ENCODE measurements at places on chromosomes 5 and 9. TPM values are rescaled to one million over a fixed set of nuclear protein-coding genes. Genes with fewer than 3 reads are reported as not detected.

DNA sequence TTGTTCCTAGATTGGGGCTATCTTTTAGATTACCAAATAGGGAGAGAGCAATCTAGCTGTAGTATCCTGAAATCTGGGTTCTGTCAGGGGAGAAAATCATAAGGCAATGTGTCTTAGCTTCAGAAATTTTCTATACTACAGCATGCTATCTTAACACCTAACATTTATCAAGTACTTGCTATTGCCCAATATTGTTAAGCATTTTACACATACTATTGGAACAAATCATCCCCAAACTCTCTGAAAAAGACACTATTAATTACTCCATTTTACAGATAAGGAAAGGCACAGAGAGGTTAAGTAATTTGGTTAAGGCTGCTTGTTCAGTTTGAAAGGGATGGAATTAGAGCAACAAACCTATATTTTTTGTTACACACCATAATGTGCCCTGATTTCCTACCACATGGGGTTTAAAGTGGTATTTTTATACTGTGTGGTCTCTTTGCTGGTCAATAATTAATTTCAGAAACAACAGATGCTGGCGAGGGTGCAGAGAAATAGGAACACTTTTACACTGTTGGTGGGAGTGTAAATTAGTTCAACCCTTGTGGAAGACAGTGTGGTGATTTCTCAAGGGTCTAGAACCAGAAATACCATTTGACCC lies 57.2 kb upstream of the RIC1 start:
- no peaks in the 10 kb centered on the region for H3K36me3 ChIP-seq
- no peak for DNase-seq
- H3K4me3 ChIP-seq = no peak overlapping the region
- H3K4me1 ChIP-seq = no peaks in the 10 kb centered on the region

ARHGEF37 gene
- total RNA-seq = 11.9 TPM

MAMDC4 gene
- 4.7 TPM for total RNA-seq

LCN12 gene
- not detected for total RNA-seq

- H3K27ac ChIP-seq = no peak overlapping the region
- no peaks in the 10 kb centered on the region for H3K4me1 ChIP-seq
- H3K27me3 ChIP-seq = no peaks in the 10 kb centered on the region
Observed at GRCh38 chr9:117868594-117868993, 164.4 kb downstream of the TLR4 start.

DNA sequence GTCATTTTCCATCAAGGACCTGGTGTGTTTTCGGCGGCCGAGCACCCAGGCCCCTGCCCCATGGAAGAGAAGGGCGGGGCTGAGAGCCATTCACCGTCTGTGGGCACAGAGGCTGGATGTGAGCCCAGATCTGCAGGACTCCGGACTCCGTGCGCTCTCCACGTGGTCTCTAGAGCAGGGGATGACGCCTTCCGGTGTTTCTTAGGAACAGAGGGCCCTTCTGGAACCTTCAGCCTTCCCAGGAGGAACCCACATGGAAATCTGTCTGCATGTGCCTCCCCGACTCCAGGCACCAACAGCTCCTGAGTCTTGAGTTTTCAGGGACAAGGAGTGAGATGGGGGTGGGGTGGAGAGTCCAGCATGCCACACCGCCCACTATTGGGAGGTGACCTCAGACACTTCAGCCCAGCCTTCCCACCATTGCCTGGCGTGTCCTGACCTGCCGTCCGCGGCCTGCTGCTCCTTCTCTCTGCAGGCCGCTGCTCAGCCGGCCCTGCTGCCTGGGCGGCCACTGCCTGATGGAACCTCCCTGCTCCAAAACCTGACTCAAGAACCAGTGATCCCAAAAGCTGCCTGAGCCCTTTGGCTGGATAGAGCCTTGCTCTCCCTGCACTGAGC lies 2.4 kb upstream of the RXRA start:
- no peak for DNase-seq
- H3K4me3 ChIP-seq = no peak overlapping the region
- H3K4me1 ChIP-seq = peaks cover 34% of the 10 kb centered on the region
- H3K27ac ChIP-seq = peak overlapping the region; percentile 90
- H3K36me3 ChIP-seq = no peaks in the 10 kb centered on the region
- H3K27me3 ChIP-seq = no peaks in the 10 kb centered on the region

GRCh38 chr5:64190562-64191306 lies 25.1 kb downstream of the RNF180 start:
- DNase-seq = no peak
- H3K4me3 ChIP-seq = no peak overlapping the region
- peaks cover 21% of the 10 kb centered on the region for H3K4me1 ChIP-seq

DNA sequence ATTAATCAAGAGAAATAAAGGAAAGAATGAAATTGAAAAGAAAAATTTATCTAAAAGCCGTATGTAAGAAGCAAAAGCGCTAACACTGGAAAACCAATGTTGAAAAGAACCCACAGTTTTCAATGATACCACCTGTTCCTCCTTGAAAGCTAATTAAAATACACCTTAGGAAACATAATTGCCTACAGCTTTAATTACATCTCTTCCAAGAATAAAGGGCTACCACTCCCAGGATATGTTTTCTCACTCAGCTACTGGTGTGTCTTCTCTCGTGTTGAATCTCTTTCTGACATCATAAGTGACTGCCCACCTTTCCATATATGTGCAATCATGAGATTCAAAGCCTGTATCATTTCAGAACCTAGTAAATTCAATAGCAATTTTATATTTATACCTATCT lies 880.6 kb upstream of the DMAC1 start:
- H3K4me3 ChIP-seq = no peak overlapping the region
- no peak overlapping the region for H3K27ac ChIP-seq
- H3K4me1 ChIP-seq = no peaks in the 10 kb centered on the region
- no peak for DNase-seq
- H3K36me3 ChIP-seq = no peaks in the 10 kb centered on the region
- no peaks in the 10 kb centered on the region for H3K27me3 ChIP-seq

NOXA1 gene
- 2.1 TPM for total RNA-seq

TLX3 gene
- total RNA-seq = not detected

GRCh38 chr9:111866976-111867375 lies 29.6 kb upstream of the UGCG start:
- H3K36me3 ChIP-seq = no peaks in the 10 kb centered on the region
- H3K27ac ChIP-seq = no peak overlapping the region
- no peak overlapping the region for H3K4me3 ChIP-seq

DNA sequence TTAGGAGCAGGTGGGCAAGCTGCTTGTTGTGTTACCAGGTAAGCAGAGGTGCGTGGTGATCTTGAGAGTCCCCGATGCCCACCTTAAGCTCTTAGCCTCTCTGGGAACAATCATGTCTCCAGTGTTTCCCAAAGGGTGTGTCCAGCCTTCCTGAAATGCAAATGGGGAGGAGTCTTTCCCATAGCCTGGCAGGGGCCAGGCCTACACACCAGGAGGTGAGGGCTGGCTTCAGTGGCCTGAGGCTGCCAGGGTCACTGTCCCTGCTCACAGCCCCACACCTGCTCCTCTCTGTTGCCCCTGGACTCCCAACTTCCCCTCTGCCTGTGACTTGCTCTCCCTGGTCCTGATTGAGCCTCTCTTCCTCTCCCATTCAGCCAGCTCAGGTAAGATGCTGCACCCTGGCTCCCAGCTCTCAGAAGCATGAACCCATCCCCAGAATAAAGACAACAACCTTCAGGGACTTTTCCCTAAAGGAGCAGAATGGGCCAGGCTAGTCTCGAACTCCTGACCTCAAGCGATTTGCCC lies 65.7 kb upstream of the PHYKPL start:
- no peak overlapping the region for H3K27ac ChIP-seq
- no peaks in the 10 kb centered on the region for H3K27me3 ChIP-seq
- no peak for DNase-seq
- H3K36me3 ChIP-seq = no peaks in the 10 kb centered on the region
- H3K4me3 ChIP-seq = no peak overlapping the region

SLC30A5 gene
- 34.1 TPM for total RNA-seq

DNA sequence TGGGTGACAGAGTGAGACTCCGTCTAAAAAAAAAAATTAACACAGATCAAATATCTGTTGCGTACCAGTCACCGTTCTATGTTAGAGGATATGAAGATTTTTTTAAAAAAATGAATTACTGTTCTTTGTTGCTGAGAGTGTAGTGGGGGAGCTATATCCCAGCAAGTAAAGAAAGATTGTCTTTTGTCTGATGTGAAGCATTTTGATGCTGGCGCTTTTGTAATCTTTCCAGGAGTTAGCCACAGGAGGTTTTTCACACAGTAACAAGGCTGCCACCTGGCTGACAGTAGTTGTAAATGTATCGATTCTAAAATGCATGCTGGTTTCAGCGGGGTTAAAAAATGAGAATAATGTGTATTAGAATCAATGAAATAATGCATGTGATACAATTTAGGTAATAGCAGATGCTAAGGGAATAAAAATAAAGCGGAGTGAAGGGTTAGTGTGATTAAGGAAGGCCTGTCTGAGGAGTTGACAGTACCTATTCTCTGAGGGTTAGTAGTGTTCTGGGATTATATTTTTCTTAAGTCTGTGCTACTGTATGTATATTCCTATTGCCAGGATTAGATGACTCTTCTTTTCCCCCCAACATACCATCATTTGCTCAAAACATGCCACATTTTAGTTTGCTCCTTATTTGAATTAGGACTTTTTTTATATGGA lies 3.4 kb downstream of the LMNB1 start:
- H3K27ac ChIP-seq = no peak overlapping the region
- H3K36me3 ChIP-seq = no peaks in the 10 kb centered on the region
- no peaks in the 10 kb centered on the region for H3K27me3 ChIP-seq
- H3K4me3 ChIP-seq = no peak overlapping the region

SPINK4 gene
- not detected for total RNA-seq

DNA sequence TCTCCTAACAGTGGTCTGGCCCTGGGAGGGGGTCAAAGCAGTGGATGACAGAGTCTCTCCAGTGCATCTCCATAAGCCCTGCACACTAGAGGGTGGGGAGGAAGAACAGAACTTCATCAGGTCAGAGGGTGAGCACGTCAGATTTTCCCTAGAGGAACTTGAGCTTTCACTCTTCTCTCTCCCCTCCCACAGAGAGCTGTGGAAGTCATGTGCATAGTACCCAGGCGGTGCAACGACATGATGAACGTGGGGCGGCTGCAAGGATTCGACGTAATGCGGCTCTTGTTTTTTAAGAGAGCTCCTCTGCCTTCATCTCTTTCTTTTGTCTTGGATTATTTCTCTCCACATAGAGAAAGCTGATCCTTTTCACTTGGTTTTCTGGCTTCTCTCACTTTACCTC lies 100.2 kb upstream of the OTULINL start:
- H3K4me3 ChIP-seq = no peak overlapping the region
- no peak overlapping the region for H3K27ac ChIP-seq
- no peaks in the 10 kb centered on the region for H3K27me3 ChIP-seq
- DNase-seq = no peak
- H3K4me1 ChIP-seq = no peaks in the 10 kb centered on the region
- H3K36me3 ChIP-seq = peaks cover 97% of the 10 kb centered on the region

Data from esophagus muscularis mucosa (tissue), 4 donors.